ENCODE measurements at places on chromosomes 3 and 15.

DNA sequence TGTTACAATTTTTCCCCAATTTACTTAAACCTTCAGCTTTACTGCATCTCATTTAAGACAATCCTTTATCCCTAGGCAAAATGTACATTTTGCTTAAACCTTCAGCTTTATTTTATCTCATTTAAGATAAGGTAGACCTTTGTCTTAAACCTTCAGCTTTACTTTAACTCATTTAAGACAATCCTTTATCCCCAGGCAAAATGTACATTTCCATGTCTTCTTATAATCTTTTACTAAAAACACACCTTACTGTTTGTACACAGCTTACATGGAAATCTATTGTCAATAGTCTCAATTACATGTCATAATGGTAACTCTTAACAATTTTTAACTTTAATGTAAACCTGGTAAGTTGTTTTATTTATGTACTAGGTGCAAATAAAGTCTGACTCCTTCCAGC is 58.7 kb upstream of the MKRN3 start:
- DNase-seq: no peak

DNA sequence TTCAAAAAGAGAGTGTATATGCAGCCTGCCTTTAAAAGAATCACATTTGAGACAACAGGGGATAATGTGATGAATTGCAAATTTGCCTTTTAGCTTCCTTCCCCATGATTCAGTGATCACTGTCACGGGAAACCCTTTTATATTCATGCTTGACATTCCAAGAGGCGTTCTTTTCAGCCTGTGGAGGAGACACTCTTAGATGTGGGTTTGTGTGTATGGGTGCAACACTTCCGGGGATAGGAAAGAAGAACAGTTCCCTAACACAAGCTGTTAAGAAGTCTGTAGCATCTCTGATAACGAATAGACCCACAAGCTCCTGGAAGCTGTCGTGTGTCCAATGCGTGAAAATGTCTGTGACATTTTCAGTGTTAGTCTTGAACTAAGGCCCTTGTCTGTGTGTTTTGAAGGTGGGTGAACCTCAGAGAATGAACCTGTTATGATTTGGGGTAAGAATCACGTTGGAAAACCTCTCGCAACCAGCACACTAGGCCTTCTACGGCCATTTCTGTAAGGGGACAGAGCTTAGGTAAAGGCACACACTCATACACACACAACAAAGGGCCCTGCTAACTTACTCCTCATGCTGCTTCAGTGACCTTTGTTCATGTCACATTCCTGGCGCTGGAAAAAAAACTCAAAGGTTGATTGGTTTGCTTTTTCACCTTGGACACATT is 229.2 kb upstream of the ST8SIA2 start:
- peak; percentile 40 for DNase-seq

DNA sequence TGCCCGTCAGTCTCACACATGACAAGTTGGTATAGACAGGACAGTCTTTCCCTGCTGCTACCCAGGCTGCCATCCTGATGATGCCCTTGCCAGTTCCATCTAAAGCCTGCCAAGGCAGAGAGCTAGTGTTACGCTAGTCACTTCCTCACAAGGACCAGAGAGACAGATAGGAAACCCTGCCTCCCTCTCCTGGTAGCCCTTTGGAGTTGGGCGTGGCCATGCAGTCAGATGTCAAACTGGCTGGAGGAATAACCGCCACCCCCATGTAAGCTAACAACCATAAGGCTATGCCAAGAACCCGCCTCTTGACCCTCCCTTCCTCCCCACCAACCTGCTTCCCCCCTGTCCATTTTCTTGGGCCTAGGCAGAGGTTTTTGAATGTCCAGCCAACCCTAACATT is 2.8 kb downstream of the TMEM115 start:
- DNase-seq: peak; percentile 49

DNA sequence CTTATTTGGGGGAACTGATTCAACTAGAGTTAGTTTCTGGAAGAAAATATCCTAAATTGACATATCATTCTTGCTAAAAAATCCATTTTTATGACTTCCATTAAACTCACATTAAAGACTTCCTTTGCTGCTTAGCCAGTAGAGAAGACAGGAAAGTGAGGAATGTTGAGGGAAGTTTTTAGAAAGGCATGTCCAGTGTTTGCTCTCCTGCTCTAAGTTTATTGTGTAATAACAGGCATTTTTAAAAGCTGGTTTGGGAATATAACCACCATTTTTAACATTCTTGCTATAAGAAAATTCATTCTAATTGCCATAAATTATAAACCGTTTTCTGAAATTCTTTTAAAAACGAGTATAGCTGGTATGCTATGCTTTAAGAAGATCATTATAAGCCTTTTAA is 428.0 kb downstream of the RAP2B start:
- DNase-seq: no peak

DNA sequence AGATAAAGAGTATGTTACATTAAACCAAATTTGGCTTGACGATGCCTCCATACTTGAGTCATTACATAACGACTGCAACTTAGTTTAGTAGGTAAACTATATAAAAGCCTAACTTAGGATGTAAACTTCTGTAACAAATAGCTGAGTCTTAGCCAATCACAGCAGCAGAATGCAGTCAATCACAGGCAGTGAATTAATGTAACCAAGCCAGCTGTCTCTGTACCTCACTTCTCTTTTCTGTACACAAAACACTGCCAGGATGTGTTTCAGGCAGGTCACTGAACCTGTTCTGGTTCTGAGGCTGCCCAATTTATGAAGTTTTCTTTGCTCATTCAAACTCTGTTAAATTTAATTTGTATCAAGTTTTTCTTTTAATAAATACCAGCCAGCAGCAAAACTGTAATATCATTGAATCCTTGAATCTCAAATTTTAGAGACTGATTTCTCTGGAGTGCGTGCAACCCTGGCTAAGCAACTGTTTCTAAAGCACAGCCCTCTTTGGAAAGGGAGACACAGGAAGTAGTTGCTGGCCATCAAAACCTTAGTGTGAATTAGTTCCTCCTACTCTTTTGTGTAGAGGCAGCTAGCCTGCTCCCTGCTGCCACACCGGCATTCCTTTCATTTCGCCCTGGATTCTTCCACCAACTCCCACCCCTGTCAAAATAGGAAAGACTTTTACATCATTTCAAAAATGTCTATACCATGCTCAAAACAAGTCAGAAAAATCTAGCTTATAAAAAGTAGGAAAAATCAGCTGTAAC is 15.2 kb downstream of the RFTN1 start:
- DNase-seq: no peak

Data from GM03348 (cell line).